Left kidney (tissue), 8 donors: ENCODE measurements at places on chromosomes 7 and 10. TPM values are rescaled to one million over a fixed set of nuclear protein-coding genes. Genes with fewer than 3 reads are reported as not detected.

DNA sequence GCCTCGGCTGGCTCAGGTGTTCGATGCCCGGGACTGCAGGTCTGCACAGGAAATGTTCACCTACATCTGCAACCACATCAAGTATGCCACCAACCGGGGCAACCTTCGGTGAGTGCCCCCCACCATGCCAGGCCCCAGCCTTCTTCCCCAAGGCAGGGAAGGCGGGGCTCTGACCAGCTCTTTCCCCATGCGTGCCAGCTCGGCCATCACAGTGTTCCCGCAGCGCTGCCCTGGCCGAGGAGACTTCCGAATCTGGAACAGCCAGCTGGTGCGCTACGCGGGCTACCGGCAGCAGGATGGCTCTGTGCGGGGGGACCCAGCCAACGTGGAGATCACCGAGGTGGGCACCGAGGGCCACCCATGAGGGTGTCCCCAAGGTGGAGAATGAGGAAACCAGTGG, 7.5 kb downstream of the NOS3 start:
- DNase-seq = no peak

DNA sequence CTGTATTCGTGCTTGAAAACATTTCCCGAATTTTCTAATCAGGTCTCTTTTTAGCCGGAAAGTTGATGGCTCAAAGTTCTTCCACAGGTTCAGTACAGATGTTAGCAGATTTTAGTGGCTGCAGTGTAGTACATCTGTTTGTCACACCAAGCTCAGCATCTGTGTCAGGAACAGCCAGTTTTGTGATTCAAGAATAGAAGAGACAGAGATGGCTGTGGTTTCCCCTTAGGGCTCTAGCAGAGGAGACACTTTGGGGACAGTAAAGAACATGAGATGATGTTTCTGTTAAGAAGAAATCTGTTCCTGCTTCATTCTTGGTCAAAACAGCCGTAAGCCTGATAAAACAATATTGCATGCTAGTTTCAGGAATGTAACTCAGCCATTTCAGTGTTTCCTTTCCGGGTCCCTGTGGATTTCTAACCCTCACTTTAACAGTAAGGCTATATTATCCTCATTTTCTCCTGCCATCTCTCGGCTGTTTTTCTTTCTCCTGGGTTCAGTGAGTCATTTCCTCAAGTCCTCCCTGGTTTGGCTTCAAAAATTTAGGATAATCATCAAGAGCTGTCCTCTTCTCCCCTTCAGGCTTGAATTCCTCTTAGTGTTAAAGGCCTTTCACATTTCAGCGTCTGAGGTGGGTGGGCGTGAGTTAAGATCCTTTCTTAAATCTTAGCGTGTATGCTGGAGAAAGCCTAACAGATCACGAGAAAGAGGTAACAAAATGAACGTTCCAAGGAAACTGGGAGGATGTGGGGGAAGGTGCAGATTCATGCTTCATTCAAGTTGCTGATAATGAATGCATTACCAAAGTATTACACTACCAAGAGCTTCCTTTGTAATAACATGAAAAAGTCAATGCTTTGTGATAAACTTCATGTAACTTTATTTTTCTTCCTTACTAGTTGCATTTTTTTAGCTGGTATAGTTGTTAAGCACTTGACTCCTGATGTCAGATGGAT, 37.1 kb upstream of the BICC1 start:
- no peak for DNase-seq

GRCh38 chr10:121099592-121099991, 248.4 kb downstream of the WDR11 start:
- no peak for DNase-seq

Gene FKBP6
- 0.60 TPM for polyA plus RNA-seq

GRCh38 chr10:83862723-83863122, 276.6 kb upstream of the GHITM start:
- no peak for DNase-seq

DNA sequence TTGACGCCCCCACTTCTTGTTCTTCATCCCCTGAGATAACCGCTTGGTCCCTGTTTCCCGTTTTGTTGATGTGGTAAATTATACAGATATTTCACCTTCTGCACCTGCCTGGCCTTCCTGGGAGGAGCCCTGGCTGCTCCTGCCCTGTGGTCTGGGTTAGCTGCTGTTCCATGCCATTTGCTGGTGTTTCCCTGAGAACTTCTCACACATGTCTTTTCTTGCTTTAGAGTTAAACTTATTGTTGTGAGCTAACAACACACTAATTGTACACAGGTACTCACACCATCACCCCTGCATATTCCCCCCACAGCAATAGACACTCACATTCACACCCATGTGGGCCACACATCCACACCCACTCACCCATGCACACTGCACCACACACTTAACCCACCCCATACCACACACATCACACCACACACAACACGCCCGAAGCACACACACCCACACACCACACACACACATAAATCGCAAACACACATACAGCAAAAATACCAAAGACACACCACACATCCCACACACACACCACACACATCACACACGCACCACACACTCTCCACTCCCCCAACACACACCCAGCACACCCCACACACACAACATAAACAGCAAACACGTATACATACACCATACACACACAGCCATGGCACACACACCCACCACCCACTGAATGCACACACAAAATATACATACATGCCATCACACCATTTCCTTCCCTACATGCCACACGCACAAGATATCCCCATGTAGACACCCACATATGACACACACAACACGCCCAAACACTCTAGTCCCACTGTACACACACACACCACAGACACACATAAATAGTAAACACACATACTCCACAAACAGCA, 19.4 kb upstream of the ANTXRL start:
- DNase-seq = no peak

DNA sequence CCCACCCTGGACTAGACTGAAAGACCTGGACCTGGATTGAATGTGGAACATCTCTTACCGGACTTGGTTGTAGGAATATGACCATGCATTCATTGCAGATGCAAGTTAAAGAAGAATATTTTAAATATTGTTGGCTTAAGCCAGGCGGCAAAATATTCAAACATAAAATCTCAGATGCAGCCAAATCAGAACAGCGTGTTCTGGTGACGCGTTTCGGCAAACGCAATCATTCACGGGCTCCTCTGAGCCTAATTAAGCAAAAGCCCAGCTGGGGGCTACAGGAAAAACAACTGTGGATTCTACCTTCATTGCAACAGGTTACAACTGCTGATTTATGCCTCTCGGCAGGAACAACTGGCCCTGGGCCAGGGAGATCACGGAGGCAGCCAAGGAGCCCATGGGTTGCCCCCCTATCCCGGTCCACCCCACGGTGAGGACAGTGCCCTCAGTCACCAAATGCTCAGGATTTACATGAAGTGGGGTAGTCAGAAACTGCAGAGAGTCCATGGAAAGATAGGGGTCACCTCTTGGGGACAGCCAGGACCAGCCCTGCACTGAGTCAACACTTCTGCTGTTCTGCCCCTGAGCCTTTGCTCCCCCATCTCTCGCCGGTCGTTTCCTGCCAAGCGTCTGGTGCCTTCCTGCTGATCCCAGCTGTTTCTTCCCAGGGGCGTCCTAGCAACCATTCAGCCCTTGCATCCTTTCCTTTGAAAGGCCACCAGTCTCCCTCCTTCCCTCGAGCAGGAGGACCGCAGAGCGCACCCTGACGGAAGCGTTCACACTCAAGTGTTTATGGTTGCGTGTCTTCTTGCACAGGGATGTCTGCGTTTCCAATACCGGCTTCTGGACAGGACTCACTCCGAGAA, 64.4 kb upstream of the SFMBT2 start:
- no peak for DNase-seq

Gene DDIT4
- polyA plus RNA-seq = 37.7 TPM

Gene LLCFC1
- polyA plus RNA-seq = 1.5 TPM

GRCh38 chr10:69952821-69953221, 99.8 kb upstream of the MACROH2A2 start:
- DNase-seq = peak; percentile 31

GRCh38 chr7:130479716-130480400, 12.0 kb upstream of the MEST start:
- DNase-seq = no peak

Gene PUS7
- 25.4 TPM for polyA plus RNA-seq

- no peak for DNase-seq
Observed at GRCh38 chr7:6652446-6653011, 15.4 kb downstream of the ZNF316 start.

GRCh38 chr7:88205179-88205578, 14.7 kb downstream of the SRI start:
- no peak for DNase-seq

DNA sequence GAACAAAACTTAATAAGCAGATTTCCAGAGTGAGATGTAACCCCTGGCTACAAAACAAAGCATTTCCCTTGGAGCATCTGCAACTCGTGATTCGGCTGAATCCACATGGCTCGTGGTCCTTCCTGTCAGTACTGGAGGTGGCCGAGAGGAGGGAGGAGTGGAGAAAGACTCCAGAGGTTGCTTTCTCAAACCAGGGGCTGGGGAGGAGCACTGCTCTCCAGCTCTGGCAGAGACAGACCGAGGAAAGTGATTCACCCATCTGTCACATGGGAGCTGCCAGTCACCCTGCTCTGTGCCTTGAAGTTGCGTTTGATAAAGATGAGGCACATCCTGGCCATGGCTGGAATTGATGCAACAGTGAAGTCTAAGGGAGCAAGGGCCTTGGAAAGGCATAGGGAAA, 72.7 kb downstream of the COL13A1 start:
- no peak for DNase-seq

Gene RBM20
- 5.3 TPM for polyA plus RNA-seq
